Cortex of kidney (tissue), 1 donor: ENCODE measurements at places on chromosomes 13 and 19.

DNA sequence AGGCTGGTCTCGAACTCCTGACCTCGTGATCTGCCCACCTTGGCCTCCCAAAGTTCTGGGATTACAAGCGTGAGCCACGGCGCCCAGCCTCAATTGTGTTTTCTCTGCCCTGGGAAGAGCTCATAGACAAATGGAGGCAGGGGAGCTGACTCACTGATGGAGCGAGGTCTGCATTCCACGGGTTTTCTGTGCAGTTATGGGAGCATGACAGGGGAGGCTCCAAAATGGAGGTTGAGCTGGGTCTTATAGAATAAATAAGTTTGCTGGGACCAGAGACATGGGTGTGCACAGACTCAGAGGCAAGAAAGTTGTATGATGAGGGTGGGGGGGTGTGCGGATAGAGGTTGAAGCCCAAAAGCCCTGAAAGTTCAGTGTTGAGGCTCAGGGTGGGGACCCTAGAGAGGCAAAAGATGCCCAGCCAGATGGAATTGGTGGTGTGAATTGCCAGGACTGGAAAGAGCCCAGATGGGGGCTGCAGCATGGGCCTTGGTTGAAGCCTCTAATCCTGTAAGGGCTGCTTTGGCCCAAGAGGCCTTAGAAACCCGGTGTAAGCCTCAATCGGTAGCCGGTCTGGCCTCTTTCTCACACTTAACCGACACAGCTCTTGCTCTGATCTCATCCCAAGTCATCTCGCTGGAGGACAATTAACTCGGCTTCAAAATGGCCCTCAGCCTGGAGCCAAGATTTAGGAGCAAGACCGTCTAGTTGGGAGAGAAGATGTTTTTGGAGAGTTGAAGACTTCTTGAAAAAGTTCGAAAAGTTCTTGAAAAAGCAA lies 1.9 kb downstream of the TPM4 start:
- no peak for DNase-seq

DNA sequence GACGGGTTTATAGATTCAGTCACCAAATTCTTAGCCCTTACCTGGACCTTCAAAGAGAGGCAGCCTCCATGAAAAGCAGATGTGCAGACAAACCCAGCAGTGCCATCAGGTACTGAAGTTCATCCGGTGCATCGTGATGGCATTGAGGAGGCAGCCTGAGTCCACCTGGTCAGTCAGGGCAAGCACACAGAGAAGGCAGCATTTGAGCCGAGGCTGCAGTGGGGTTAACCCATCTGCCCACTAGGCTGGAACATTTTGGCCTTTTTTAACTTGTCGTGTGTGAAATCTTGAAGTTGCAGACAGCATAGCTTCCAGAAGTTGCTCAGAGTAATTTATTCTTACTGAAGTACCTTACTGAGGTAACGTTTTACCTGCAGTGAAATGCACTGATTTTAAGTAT lies 4.9 kb downstream of the LMO7 start:
- no peak for DNase-seq

GRCh38 chr13:38415233-38415632 lies 65.6 kb downstream of the UFM1 start:
- DNase-seq, result no peak

GRCh38 chr19:6987850-6988249 lies 33.4 kb downstream of the MBD3L2B start:
- no peak for DNase-seq
